Left renal cortex interstitium (tissue), 4 donors: ENCODE measurements at places on chromosomes 16 and 17.

DNA sequence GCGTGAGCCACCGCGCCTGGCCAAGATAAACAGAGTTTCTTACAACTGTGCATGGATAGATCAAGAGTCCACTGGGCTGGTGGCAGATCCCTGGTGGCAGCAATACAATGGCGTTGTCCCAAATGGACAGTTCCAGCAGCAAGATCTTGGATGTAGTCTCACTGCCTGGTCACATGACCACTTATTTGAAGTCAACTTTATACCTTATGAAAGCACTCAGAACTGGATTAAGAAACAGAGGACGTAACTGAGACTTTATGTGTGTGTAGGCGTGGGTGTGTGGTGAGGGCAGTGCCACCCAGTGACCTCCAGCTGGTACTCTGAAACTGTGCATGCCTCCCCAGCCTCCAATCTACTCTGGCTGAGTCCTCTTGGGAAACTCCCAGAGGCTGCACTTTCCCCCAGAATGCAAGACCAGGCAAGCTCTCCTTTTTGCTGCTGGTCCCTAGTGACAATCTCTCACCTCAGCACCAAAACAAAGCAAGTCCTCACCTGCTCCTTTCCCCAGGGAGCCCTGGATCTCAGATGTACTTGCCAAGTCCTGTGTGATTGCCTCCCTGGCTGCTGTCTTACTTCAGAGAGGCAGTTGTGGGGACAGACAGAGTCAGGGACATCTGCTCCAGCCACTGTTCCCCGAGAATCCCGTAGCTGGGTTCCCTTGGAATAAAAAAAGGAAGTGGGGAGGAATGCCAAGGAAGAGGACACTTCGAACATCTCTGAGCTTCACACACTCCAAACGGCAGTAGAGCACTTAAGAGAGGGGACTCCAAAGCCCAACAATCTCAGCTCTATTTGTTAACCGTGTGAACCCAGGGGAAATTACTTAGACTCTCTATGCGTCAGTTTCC lies 11.7 kb upstream of the ST6GALNAC2 start:
- no peak for DNase-seq

- no peak for DNase-seq
Measured at GRCh38 chr17:75501378-75502071, 13.8 kb downstream of the CASKIN2 start.

DNA sequence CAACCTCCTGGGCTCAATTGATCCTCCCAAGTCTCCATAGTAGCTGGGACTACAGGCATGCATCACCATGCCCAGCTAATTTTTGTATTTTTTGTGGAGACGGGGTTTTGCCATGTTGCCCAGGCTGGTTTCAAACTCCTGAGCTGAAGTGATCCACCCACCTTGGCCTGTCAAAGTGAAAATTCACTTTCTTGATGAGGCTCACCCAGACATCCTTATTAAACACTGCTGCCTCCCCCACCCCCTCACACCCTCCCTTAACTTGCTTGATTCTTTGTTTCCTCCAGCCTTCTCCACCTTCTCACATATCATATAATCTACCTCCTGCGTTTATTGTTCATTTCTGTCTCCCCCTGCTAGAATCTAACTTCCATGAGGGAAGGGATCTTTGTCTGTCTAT lies 46.0 kb upstream of the TEX2 start:
- DNase-seq, result no peak

DNA sequence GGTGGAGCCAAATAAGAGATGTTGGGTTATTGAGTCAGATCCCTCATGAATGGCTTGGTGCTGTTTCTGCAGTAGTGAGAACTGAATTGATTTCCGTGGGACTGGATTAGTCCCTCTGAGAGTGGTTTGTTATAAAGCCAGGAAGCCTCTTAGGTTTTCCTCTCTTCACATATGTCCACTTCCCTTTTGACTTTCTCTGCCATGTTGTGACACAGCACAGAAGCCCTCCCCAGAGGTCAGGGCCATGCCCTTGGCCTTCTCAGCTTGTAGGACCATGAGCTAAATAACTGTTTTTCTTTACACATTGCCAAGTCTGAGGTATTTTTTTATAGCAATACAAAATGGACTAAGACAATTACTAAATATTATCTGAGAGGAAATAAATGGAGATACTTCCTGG lies 10.3 kb upstream of the HAPSTR1 start:
- DNase-seq, result no peak

DNA sequence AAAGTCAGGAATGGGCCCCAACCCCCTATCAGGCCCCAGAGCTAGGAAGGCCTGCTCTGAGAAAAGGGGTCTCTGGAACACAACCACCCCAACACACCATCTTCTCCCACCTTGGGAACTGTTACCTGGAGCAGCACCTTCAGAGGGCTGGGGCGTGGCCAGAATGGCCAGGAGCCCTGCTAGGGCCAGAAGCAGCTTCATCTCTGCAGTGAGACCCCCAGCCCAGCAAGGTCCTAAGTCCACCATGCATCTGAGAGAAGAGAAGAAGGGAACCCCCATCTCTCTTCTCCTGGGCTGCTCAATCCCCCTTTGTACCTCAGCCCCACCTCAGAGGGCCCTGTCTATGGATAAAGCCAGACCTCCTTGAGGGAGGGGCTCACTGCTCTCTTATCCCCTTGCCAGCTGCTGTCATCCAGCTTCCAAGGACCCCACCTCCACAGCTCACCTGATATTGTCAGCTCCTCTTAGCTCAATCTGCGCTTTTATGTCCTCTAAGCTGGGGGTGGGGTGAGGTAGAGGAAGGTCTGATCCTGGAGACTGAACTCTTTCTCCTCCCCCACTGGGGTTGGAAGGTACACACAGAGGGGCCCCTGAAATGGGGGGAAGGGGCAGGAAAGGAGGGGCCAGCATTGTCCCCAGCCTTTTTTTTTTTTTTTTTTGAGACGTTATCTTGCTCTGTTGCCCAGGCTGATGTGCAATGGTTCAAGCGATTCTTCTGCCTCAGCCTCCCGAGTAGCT lies at the start of gene MPO:
Gene MPO, minus strand, starts transcription at position 456 of the 738 bp plus-strand sequence. Its CDS starts 177 bp downstream, at position 279.
- no peak for DNase-seq

- no peak for DNase-seq
Measured at GRCh38 chr16:10543231-10543977, 37.0 kb downstream of the EMP2 start.

- no peak for DNase-seq
Measured at GRCh38 chr16:72657791-72658190, 390.1 kb downstream of the ZFHX3 start.

DNA sequence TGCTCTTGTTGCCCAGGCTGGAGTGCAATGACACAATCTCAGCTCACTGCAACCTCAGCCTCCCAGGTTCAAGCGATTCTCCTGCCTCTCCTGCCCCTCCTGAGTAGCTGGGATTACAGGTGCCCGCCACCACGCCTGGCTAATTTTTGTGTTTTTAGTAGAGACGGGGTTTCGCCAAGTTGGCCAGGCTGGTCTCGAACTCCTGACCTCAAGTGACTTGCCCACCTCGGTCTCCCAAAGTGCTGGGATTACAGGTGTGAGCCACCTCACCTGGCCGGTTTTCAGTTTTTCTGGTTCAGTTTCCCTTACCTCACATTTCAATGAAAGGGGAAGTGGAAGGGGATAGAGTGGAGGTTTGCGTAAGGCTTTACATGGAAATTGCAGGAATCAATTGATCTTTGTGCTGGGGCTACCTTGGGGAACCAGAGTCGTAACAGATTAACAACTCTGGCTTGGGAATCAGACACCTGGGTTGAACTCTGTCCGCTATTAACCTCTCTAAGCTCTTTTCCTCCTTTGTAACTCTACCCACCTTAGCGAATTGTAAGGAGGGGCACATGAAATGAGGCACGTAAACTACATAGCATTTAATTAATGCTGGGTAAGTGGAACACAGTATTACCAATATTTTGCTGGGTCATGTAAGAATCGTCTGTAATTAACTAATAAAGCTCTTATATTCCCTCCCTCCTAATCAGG lies 3.2 kb downstream of the MPV17L start:
- DNase-seq, result no peak

DNA sequence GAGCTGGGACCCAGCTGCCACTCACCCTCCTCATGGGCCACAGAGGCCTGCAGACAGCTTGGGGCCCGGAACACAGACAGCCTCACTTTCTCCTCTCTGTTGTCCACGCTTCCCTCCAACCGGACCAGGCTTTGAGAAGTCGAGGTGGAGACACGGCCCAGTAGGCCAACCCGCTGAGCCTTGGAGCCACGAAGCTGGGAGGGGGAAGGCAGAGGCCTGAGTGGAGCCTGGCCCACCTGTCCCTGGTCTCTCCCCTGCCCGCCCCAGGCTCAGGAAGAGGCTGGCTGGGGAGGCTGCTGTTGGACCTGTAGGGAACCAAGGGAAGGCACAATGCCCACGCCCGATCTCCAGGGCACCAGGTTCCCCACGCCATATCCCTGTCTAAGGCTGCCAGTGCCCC lies 48.1 kb downstream of the RMI2 start:
- DNase-seq, result no peak

DNA sequence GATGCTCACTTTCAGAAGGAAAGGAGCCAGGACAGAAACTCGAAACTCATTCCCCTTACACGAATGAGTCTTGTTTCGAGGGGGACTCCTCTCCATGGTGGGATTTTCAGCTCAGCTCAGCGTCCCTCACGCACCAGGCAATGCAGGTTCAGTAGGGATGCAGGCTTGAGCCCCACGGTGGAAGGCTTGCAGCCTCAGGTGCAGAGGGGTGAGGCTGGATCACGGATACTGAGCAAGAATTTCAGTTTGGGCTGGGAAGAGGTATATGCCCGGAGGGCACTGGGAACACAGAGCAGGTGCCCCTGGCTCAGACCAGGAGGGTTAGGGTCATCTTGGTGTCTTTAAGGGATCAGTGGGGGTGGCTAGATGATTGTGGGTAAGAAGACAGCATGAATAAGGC lies 344.9 kb upstream of the TNRC6C start:
- DNase-seq, result no peak

DNA sequence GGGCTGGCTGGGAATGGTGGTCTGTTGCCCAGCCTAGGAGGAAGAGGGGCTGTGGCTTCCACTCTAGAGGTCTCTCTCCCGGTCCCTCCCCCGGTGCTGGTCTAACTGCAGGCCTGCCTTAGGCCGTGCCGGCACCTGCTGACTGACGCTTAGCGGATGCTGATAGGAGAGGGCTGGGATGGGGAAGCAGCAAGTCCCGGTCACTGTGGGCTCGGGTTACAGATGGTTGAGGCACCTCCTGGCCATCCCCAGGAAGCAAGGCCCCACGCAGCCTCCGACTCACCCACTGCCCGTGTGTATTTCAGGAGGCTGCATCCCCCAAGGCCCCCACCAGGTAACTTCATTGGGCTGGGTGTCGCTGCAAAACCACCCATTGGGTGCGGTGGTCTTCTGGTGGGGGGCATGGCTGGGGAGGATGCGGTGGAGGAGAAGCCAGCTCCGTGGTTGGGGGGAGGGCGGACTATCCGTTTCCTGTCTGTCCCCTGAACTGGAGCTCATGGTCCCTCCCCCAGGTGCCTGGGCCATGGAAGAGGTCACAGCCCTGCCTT lies 278.9 kb downstream of the SEC14L1 start:
- DNase-seq, result no peak

DNA sequence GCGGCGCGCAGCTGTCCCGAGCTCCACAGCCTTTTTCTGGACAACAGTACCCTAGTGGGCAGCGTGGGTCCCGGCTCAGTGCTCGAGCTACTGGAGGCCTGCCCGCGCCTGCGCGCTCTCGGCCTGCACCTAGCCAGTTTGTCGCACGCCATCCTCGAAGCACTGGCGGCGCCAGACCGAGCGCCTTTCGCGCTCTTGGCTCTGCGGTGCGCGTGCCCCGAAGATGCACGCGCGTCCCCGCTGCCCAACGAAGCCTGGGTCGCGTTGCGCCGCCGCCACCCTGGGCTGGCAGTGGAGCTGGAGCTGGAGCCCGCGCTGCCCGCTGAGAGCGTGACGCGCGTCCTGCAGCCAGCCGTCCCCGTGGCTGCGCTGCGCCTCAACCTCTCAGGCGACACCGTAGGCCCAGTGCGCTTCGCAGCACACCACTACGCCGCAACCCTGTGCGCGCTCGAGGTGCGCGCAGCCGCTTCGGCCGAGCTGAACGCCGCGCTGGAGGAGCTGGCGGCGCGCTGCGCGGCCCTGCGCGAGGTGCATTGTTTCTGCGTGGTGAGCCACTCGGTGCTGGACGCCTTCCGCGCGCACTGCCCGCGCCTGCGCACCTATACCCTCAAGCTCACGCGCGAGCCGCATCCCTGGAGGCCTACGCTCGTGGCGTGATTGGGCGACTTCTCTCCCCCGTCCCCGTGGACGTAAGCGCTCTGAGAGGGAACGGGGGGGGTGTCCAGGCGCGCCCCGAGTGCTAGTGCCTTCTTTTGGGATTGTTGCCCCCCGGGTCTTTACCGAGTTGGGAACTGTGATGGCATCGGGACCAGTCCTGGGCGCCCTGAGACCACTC lies 1.2 kb upstream of the HSF4 start:
- DNase-seq, result no peak

DNA sequence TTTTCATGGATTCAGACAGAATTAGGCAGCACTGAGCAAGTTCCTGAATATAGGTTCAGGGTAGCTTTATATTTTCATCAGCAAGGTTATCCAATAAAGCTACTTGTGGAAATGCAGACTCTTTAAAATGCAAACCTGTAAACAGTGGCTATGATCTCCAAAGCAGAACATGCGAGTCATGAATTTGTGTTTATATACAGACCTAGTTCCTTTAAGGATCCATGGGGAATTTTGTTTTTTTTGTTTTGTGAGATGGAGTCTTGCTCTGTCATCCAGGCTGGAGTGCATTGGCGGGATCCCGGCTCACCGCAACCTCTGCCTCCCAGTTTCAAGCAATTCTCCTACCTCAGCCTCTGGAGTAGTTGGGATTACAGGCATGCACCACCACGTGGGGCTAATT lies 14.8 kb downstream of the CLEC16A start:
- DNase-seq, result no peak

DNA sequence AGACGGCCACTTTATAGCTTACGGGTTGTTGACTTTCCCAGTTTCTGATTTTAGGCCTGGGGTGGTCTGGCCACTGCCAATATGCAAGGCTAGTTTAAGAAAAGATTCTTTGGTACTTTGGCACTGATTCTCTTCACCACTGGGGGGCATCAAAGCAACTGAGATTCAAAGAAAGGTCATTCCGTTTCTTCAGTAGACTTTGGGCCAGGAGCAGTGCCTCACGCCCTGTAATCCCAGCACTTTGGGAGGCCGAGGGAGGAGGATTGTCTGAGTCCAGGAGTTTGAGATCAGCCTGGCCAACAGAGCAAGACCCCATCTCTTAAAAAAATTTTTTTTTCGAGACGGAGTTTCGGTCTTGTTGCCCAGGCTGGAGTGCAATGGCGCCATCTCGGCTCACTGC lies 53.0 kb downstream of the RPA1 start:
- no peak for DNase-seq

GRCh38 chr17:48603959-48604769 lies 622 bp downstream of the HOXB6 start:
- no peak for DNase-seq

DNA sequence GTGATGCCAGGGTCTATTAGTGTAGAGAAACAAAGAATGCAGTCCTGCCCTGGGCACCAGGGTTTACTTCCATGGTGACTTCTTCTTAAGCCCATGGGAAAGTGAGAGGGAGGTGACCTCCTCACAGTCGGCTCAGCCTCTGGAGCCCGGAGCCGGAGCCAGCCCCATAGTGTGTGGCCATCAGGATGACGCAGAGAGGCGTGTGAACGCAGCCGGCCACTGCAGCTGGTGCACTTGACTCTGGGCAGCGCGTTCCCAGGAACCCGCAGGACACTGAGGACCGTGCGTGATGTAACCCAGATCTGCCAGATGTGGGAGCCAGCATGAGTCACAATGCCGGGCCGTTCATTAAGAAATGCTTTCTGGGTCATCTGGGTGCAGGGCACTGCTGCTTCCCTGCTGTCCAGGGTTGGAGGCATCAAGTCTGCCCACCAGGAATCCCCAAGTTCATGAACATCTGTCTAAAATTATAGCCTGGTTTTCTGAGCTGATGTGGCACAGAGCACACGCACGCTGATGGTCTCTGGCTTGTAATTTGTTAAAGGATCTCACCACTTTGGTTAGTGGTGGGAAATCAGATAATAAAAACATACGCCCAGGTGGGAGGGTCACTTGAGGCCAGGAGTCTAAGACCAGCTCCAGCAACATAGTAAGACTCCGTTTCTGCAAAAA lies 114.1 kb downstream of the PITPNC1 start:
- DNase-seq, result no peak
